Activated CD8-positive, alpha-beta memory T cell treated with anti-CD3 and anti-CD28 coated beads, Interleukin-2, amount 10 ng/mL, durations not matched to agents 7 days and 5 days (primary cell): ENCODE measurements at places on chromosomes 2 and 18. TPM values are rescaled to one million over a fixed set of nuclear protein-coding genes. Genes with fewer than 3 reads are reported as not detected.

HOXD13 gene
- not detected for total RNA-seq

DNA sequence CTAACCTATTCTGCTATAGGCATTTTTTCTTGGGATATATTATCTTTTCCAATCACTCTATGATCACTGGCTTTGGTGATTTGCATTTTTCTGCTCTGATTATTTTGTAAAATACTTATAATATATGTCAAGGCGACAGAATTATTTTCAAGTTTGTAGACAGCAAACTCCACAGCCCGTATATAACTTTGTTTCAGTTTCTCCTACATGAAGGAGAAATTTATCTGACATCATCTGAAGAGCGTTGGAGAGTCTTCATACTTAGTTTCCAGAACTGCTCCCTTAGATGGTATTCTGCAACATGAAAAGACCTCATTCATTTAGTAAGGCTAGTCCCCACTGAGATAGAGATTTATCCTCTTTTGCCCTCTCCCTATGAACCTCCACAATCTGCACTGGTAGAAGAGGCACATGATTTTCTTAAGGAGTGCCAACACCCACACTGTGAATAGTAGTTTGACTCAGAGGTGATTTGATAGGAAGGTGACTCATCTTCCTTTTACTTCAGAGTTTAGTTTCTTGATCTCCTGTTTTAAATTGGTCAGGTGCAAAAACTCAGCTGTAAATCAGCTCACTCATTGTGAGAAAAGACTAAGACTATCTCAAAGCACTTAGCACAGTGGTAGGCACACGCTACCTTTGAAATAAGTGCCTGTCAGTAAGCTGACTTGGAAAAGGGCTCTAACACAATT lies 1848.6 kb upstream of the CELF4 start:
- no peak for DNase-seq

MC5R gene
- total RNA-seq: 0.12 TPM

DNA sequence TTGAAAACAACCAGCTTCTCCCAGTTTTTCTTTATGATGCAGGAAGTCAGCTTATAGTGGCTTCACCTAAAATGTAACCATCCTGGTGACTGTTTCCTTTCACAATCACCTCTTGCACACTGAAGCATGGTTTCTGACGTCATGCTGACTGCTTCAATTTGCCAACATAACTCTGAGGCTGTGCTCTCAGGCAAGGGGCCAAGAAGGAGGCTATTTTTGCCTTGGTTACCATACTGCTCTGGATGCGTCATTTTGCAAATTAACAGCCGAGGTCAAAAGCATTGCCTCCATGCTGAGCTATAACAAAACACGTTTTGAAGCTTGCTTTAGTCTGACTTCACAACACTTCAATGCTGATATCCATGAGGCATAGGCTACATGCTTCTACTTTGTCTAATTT lies 397.8 kb downstream of the METTL4 start:
- DNase-seq: no peak

DNA sequence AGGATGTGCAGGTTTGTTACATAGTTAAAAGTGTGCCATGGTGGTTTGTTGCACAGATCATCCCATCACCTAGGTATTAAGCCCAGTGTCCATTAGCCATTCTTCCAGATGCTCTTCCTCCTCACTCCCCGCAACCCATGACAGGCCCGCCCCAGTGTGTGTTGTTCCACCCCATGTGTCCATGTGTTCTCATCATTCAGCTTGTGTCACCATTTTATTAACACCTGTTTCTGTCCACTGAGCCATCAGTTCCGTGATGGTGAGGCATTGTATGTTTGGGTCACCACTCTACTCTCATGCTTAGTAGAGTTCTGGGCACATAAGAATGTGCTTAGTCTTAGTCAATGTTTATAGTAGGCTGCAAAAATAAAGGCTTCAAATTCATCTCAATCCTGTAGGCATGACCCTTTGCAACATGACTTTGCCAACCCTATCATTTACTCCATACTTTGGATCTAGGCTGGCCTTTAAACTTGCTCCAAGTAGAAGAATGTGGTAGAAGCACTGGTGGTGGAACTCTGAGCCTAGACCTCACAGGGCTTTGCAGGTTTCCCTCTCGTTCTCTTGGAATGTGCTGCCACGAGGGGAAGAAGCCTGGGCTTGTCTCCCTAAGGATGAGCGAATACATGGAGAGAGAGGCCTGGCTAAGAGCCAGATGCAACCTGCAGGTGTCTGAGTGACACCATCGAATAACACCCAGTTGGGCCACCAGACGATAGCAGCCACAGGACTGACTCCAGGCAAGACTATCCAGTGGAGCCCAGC lies 161.5 kb downstream of the NAPG start:
- no peak for DNase-seq

UGT1A4 gene
- total RNA-seq: not detected

- DNase-seq: no peak
Measured at GRCh38 chr2:67500541-67500940, 103.4 kb downstream of the ETAA1 start.

SIX2 gene
- total RNA-seq: not detected

GRCh38 chr2:111157798-111158197 lies 37.1 kb downstream of the BCL2L11 start:
- DNase-seq: peak; percentile 36

DNA sequence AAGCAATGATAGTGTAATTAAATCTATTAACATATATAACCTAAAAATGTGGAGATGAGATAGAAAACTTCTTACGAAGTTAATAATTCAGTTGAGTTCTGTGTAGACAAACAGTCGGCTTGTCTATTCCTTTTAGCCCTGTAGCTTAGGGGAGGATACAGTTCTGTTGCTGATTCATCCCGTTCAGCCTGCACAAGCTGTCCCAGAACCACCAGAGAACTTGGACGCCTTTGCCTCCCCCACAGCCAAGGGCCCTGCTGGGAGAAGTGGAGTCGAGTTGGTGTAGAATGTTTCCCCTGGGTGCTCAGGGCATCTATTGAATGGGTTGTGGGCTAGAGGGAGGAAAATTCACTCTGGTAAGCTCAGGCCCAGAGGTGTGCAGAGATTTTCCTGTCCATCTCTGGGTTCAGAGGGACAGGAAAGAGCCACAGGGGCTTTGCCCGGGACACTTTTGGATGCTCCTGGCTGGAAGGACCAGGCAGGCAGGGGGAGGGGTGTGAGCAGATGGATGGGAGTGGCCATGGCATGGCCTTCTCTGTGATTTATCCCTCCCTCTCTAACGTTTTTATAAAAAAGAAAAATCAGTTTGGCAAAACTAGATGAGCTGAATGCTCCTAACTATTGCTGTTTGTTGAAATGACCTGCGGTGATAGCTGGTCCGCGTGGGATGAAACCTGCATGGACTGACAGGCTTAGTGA lies 42.8 kb upstream of the GALR1 start:
- no peak for DNase-seq

GRCh38 chr2:21356086-21356856 lies 232.5 kb downstream of the TDRD15 start:
- DNase-seq: no peak

DNA sequence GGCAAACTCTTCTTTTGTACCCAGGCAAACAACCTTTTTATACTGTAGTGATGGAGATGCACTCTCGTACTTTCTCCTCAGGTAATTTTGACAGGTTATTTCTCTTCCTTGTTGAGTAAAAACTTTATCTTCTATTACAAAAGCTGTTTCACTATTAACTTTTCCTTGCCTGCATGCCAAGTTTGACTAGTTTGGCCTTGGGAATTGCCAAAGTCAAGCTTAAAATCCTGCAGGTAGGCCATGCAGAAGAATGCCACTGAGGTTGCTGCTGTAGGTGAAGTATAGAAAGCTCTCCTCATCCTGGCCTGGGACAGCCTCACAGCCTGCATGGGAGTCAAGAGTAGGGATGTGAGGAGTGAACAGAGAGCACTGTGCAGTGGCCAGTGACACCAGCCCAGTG lies 1293.5 kb upstream of the CHAC2 start:
- no peak for DNase-seq

GRCh38 chr2:172079838-172080640 lies 5.3 kb upstream of the DLX1 start:
- DNase-seq: peak; percentile 30

GRCh38 chr2:119548516-119549120 lies 4.4 kb downstream of the CFAP221 start:
- DNase-seq: no peak

DNA sequence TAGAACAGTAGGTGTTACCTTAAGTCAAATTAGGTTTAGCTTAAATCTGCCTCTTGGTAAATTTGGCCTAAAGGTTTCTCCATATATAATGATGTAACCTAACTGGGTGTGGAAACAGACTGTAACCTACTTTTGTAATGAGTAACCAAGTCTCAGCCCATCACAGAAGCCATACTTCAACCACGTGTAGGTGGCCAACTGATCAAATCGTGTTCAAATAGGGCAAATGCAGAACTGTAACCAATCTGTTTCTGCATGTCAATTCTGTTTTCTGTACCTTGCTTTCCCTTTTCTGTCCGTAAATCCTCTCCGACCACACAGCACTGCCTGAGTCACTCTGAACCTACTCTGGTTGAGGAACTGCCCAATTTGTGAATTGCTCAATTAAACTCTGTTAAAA lies 34.0 kb upstream of the PLA2R1 start:
- no peak for DNase-seq

DNA sequence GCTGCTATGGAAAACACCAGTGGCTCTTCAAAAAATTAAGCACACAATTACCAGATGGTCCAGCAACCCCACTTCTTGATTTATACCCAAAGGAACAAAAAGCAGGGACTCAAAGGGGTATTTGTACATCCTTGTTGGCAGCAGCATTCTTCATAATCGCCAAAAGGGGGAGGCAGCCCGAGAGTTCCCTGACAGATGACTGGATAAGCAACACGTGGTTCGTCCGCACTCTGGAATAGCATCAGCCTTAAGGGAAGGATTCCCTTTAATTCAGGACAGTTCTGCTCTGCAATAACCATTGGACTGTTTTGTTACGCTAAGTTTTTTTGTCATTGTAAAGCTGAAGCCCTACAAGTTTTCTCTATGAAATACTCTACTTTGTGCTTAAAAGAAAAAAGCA lies 76.7 kb upstream of the TWIST2 start:
- no peak for DNase-seq

DNA sequence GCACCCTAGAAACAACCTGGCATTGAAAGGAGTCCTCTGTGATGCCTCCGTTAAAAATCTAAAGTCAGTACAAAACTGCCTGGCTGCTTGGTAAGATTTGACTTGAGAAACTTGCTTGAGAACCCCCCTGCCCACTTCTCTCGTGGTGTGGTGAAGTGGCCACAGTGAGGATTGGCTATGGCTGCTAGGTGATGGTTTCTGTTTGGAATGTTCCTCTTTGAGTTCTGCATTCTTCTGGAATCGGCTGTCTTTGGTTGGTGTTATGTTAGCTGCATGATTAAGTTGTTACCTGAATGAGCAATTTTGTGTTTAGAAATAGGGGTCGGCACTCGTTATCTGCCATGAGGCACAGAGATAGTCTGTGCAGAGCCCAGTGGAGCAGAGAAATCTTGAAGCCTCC lies 21.7 kb upstream of the SAG start:
- DNase-seq: no peak

DNA sequence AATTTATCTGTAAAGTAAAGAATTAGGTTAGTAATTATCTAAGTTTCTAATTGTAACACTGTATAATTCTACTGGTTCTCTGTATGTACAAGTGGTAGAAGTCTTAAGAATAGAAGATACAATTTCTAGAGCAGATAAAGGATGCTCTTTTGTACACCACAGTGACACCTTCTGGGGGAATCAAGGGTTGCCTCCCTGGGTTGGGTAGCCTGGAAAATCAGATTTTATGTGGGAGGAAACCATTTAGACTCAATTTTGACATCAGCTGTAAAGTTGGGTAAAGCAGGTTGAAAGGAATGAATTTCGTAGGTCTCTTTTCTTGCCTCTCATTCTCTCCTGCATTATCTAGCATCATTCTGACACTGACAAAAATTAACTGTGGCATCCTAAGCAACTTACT lies 354.8 kb downstream of the DCC start:
- DNase-seq: no peak

STARD6 gene
- 0.61 TPM for total RNA-seq

DNA sequence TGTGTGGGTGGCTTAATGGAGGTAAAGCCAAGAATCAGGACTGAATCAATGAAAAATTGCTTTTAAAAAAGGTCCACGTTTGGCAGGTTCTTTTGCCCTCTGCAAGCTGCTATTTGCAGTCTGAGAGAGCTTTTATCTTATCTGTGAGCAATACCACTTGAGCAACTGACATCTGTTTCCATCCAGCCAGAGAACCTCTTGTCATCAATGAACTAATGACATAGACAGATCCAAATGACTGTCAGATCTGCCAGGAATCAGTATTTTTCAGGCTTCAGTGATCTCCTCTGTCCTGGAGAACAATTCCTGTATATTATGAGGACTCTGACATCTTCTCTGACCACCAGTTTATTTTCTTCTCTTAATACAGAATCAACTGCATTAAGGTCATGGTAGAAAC lies 608.1 kb downstream of the LRP1B start:
- DNase-seq: no peak

GRCh38 chr2:43481927-43482542 lies 113.8 kb downstream of the THADA start:
- DNase-seq: no peak

ASAP2 gene
- total RNA-seq: 0.44 TPM

DNA sequence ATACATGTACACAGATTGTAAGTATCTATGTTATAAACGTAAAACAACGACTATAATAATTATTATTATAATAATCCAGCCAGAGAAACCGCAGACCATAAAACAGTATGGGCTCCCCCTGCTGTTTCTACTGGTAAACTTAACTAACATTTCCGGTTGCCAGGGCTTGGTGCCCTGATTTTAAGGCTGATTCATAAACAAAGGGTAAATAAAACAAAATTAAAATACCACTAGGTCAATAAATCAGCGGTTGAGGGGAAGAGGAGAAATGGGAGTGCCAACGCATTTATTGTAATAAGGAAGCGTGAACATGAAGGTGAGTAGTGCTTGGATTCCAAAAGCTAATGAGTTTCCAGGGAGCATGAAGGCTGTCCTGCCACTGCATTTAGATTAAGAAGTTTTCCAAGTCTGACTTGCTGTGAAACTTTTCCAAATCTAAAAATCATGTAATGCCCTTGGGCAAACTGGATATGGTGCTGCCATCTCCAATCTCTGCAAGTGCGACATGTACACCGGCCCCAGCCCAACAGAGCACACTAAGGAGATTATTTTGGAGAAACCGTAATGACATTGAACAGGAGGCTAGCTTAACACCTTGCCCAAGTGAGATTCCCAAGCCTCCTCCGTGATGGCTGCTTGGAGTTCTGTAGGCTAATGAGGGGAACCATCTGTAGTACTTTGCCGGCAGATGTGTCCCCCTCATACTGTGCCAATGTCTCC lies 50.7 kb upstream of the HNRNPA3 start:
- DNase-seq: no peak

- DNase-seq: no peak
Measured at GRCh38 chr18:35236571-35237363, 4.1 kb upstream of the ZNF397 start.

BBS5 gene
- 1.3 TPM for total RNA-seq

DNA sequence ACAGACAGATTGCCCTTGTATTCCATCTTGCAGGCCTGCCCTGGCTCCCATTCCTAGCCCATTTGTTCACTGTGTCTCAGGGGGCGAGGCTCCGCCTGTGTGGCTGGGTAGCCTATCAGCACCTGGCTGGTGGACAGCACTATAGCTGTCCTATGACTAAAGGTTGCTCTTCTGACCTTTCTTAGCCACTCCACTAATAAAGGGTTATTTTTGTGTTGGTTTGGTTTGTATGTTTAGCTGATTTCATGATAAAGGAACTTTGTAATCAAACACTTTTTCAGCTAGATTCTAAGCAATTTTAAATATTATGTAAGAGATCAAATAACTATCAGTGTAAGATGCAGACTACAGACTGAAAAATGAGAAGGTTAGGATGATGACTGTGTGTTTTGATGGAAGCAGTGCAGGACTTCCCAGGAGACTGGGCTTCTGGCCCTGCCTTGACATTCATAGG lies 72.2 kb downstream of the CRIM1 start:
- no peak for DNase-seq

ZNF2 gene
- 5.0 TPM for total RNA-seq

- DNase-seq: no peak
Measured at GRCh38 chr2:57907411-57907810, 139.2 kb upstream of the VRK2 start.
